ENCODE measurements at places on chromosomes 2 and 18.

DNA sequence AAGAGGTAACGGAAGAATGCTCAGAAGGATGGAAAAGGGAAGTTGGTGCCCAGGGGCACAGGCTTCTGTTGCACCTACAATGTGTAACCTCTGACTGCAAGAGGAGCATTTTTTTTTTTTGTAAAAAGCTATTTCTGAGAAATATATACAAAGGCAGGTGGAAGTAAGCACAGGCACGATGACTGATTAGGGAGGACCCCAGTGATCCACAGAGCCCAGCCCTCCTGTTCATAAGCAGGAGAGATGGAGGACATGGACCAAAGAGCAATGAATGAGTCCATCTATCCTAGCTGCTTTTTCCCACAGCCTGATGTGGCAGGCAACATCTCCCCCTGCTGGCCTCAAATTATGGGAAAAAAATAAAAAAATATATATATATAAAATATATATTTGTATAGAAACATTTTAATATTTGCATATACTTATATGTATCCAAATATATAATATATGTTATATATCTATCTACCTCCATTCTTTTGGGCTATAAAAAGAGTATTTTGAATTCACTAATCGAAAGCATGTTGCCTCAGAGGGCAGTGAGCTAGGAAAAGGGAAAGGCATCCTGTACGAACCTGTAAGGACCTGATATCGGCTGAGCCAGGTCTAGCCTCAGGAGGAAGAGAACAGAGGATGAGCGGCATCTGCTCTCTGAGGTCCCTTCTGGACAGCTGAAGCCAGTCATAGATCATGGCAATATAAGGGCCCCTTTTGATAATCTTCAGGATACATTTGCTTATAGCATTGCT is 166.0 kb upstream of the STK17B start:
- no peak for DNase-seq

DNA sequence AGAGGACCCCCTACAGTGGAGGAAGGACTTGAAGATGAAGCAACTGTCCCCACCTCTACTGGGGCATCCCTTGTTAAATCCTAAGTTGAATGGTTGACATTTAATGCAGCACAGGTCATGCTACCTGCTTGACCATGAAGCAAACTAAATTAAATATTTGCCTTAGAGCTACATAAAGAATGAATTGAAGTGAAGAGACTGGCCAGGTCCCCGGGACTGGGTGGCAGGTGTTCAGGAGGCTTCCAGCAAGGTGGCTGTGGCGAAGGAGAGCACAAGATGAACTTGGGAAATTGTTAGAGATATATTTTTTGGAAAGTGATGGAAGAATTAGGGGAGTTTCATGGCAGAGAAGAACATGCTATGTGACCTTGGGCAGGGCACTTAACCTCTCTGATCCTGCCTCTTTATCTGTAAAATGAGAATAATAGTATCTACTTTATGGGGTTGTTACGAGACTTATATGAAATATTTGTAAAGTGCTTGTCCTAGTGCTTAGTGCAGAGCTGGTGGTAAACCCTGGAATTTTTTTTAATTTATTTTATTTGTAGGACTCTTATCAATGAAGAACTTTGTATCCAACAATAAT is 37.3 kb downstream of the EFR3B start:
- DNase-seq, result no peak

DNA sequence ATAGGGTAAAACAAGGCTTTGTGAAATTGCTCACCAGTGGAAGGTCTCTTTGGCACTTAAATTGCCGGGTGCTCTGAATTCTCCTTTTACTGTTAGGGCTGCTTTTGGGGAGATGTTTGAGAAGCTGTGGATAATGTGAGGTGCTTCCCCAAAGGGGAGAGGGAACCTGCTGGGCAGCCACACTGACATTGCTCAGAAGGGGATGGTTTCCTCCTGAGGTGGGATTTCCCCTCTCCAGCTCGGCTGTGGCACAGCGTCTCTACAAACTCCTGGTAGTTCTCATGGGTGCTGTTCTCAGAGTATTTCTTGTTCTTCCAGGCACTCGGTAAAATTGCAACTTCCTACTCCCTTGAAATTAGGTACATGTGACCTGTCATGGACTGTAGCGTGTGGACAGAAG is 124.2 kb downstream of the LPIN1 start:
- DNase-seq, result no peak

DNA sequence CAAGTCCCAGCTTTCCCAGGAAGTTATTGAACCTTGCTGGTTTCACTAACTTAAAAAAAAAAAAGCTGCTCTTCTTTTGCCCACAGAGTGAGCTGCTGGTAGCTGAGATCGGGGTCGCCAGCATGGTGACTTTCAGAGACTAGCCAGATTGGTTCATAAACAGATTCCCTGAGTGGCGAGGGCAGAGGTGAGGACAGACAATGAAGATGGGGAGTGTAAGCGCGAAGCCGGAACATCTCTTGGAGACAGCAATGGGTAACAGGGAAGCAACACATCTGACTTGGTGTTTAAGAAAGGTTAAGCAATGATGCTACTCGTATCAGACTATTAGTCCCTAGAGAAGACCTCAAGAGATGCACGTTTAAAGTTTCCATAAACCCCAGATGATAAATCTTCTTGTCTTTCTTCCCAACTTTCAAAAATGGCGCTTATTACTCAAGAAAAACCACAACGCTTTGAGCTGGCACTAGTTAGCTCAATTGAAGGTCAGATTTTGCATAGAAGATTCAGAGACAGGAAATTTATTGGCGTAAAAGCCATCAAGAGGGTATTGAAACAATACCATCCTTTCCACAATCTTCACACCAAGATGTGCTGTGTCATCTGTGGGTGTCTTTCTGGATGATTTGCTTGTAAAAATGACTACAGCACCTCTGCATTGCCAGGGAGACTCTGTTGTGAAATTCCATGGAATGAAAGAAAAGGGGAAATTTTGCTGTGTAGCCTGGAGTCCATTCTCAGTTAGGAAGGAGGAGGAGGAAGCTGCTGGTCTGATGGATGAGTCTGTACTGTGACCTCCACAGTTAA is 193.1 kb upstream of the CXCR4 start:
- no peak for DNase-seq

- DNase-seq, result no peak
Observed at GRCh38 chr2:40109381-40109780, 330.3 kb upstream of the THUMPD2 start.

GRCh38 chr2:187842978-187843847 is 289.0 kb upstream of the TFPI start:
- peak; percentile 7 for DNase-seq

- DNase-seq, result no peak
Observed at GRCh38 chr2:17517481-17518211, 594 bp downstream of the RAD51AP2 start.
